ENCODE measurements at places on chromosomes 2 and 18.

DNA sequence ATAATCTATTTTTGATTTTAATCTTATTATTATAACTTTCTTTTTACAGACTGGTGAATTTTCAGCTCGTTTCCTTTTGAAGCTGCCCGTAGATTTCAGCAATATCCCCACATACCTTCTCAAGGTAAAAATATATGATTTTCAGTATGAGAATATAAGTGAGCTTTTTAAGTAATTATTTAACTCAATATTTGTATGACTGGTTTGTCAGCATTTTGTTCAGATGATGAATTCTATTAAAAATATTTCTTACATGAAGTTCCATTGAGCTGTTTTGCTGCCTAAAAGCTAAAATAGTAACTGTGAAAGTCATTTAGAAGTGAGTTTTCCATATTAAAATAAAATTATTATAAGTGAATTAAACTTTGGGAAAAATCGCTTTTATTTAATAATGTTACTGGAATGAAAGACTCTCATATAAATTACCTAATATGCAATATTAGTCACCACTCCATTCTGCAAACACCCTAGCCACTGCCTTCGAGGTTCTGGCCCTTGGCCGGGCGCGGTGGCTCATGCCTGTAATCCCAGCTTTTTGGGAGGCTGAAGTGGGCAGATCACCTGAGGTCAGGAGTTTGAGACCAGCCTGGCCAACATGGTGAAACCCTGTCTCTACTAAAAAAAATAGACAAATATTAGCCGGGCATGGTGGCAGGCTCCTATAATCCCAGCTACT lies 155.3 kb downstream of the BABAM2 start:
- no peak for DNase-seq

GRCh38 chr18:10508591-10508990 lies 17.2 kb upstream of the NAPG start:
- no peak for DNase-seq

GRCh38 chr2:143551971-143552650 lies 422.9 kb downstream of the ARHGAP15 start:
- no peak for DNase-seq

DNA sequence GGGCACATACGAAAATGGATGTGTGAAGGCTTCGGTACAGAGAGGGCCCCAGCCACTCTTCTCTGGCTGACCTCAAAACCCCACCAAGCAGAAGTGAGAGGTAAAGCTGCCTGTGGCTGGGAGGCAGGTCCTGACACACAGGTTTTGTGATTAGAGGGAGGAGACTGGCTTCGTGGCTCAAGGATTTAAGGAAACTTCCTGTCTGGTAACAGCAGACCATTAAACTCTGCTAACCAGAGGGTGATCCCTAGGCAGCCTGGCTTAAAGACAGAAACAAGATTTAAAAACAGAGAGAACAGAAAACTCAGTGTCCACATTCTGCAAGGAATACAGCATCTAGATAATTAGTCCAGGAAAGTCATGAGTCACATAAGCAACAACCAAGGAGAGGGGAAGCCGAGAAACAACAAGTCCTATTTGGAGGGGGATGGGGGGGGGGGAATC lies 101.9 kb downstream of the NFATC1 start:
- DNase-seq, result no peak

DNA sequence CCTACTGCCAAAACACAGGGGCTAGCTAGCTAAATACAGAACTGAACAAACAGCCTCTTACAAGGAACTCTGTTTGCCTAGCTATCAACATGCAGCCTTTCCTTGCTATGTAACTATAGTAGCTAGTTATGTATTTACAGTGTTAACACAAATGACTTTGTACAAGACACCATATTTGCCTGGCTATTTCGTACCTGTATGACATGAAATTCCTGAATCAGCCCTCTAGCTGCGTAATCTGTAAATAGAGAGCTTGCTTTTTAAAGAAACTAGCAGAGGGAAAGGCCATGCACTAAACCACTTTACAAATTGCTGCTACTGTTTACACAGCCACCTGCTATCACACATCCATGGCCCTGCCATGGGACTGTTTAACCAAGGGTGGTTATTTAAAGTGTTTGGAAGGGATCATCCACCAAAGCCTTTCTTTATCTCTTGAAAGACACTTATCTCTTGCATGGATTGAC lies 248.7 kb downstream of the TFCP2L1 start:
- DNase-seq, result no peak

- peak; percentile 23 for DNase-seq
Observed at GRCh38 chr2:98149333-98149697, 62.3 kb downstream of the VWA3B start.

- no peak for DNase-seq
Observed at GRCh38 chr2:205261516-205262020, 420.7 kb upstream of the NRP2 start.

GRCh38 chr2:233342301-233342700 lies 12.0 kb upstream of the DGKD start:
- no peak for DNase-seq

GRCh38 chr18:54926593-54927325 lies 32.5 kb downstream of the CCDC68 start:
- DNase-seq, result no peak

GRCh38 chr18:49548229-49548636 lies 13.6 kb upstream of the LIPG start:
- DNase-seq, result no peak

DNA sequence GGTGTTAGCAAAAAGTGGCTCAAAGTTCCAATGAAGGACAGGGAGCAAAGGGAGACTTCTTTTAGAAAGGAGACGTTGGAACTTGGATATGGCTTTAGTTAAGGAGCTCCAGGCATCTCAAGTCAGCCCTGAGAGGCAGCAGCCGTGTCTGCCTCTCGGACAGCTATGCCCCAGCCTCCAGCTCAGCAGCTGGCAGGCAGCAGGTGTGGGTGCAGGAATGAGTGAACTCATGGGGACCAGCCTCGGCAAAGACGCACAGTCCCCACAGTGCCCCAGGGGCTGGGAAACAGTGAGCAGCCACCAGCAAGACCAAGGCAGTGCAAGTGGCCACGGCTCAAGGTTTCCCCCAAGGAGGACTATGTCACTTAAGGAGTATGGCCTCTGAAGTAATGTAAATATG lies 1.6 kb upstream of the LRRFIP1 start:
- DNase-seq, result no peak

GRCh38 chr2:71839826-71840225 lies 307.8 kb downstream of the CYP26B1 start:
- DNase-seq, result no peak

- no peak for DNase-seq
Observed at GRCh38 chr2:129798301-129798581, 181.2 kb upstream of the RAB6C start.

- no peak for DNase-seq
Observed at GRCh38 chr2:15316370-15316814, 244.7 kb downstream of the NBAS start.

- DNase-seq, result no peak
Observed at GRCh38 chr2:226971770-226972169, 135.9 kb downstream of the RHBDD1 start.

DNA sequence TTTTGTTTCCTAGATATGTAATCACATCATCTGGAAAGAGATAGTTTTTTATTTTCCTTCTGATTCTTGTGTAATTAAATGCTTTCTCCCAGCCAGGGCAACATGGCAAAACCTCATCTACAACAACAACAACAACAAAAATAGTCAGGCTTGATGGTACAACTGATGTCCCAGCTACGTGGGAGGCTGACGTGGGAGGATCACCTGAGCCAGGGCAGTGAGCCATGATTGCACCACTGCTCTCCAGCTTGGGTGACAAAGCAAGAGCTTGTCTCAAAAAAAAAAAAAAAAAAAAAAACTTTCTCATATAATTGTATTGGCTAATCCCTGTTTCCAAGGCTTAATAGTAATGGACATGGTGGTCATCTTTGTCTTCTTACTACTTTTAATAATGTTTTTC lies 26.4 kb upstream of the PGAP1 start:
- DNase-seq, result no peak

Data from KBM-7 (cell line).